Chondrocyte (in vitro differentiated cells): ENCODE measurements at places on chromosomes 7 and 10. TPM values are rescaled to one million over a fixed set of nuclear protein-coding genes. Genes with fewer than 3 reads are reported as not detected.

The HOXA3 gene
- 9.3 to 12.1 TPM in 2 of 3 replicates, not detected in the other for total RNA-seq

The SNCG gene
- 1.2 to 2.2 TPM (median 1.5 TPM) in 3 replicates for total RNA-seq

DNA sequence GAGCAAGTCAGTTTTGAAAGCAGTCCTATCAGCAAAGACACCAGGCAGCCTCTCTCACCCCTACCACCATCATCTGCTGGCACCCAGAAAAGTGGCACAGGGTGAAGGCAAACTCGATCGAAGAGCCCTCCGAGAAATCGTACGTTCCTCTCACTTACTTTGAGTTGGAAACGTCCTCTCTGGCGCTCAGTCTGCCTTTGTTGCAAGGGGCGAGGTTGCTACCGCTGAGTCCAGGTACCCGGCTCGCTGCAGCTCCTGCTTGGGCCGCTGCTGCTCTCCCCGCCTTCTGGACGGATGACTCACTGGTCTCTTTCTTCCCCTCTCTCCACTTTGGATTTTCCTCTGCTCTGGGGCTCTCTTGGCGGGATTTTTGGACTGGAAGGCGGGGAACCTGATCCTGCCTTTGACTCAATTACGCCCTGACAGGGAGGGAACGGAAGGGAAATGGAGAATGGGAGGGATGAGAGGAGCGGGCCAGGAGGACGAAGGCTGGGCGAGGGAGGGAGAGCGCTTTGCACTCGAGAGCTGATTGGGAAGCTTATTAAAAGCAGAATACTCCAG is at the start of gene PTN:
Gene PTN, minus strand, starts transcription at position 453 of the 561 bp plus-strand sequence. CDS start 88,760 bp downstream, outside the sequence.
- DNase-seq: no peak
- H3K27ac ChIP-seq: peak within 1 kb of the TSS; percentile 34
- H3K4me1 ChIP-seq: peaks cover 21% of the 10 kb centered on the region
- no peaks in the 10 kb centered on the region for H3K36me3 ChIP-seq
- peak within 1 kb of the TSS; percentile 86 for H3K4me3 ChIP-seq

DNA sequence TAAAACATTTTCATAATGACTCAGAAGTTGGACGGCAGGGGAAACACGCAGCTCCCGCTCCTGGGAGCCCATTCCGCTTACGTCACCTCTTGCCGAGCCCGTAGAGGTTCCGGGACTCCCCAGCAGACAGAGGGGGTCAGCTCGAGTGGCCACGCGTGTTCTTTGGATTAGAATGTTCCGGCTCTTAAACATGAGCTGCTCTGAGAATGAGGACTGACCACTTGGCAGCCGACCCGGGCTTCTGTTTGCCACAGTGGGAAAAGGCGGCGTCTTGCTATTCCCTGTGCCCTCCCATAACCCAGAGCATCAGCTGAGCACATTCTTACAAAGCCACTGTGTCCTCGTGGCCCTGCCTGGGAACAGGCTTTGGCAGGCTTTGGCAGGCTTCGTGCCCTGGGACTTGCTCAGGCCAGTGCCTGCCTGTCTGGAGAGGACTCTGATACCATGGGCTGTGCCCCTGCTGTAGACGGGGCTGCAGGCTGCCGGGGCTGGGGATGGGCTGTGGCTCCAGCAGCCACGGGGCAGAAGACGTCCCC is 40.1 kb downstream of the PFKP start:
- peak overlapping the region; percentile 98 for H3K27ac ChIP-seq
- peak overlapping the region; percentile 31 for H3K4me3 ChIP-seq
- peaks cover 32% of the 10 kb centered on the region for H3K4me1 ChIP-seq
- no peaks in the 10 kb centered on the region for H3K27me3 ChIP-seq

- peaks cover 30% of the 10 kb centered on the region for H3K27me3 ChIP-seq
- H3K27ac ChIP-seq: no peak overlapping the region
- H3K4me3 ChIP-seq: no peak overlapping the region
- H3K36me3 ChIP-seq: no peaks in the 10 kb centered on the region
- peak; percentile 84 for DNase-seq
Measured at GRCh38 chr10:131858583-131859340, 42.0 kb upstream of the PPP2R2D start.

- H3K4me3 ChIP-seq: no peak overlapping the region
- no peaks in the 10 kb centered on the region for H3K4me1 ChIP-seq
- H3K27me3 ChIP-seq: peaks cover 16% of the 10 kb centered on the region
- no peaks in the 10 kb centered on the region for H3K36me3 ChIP-seq
- no peak for DNase-seq
- H3K27ac ChIP-seq: no peak overlapping the region
Measured at GRCh38 chr7:1742555-1743303, 72.7 kb downstream of the ELFN1 start.

- no peak overlapping the region for H3K27ac ChIP-seq
- H3K4me3 ChIP-seq: no peak overlapping the region
- peaks cover 28% of the 10 kb centered on the region for H3K4me1 ChIP-seq
- no peak for DNase-seq
Measured at GRCh38 chr10:127910464-127910770, 3.5 kb downstream of the PTPRE start.

DNA sequence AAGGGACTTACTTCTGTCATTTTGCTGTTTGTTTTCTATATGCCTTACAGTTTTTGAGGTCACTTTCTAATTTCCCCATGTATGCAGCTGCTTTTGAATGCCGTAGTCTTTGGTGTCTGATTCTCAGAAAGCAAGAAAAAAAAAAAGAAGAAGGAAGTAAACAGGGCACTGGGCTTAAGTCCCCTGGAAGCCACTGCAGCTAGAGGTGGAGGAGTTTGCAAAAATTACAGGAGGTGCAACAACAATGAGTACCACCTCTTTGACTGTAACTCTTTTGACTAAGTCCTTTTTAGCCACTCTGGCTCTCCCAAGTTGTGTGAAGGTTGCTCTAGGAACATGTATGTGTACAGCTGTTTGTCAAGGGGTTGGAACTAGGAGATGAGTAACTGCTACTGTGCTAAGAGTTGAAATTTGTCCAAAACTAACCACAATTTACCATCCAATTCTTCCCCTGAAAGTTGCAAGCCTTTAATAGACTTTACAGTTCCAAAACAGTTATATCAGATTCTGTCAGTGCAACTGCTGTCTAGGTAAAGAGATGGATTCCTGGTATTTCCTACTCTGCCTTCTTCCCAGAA is 588.0 kb upstream of the LRRN3 start:
- H3K4me3 ChIP-seq: no peak overlapping the region
- no peaks in the 10 kb centered on the region for H3K36me3 ChIP-seq
- DNase-seq: no peak
- no peaks in the 10 kb centered on the region for H3K27me3 ChIP-seq
